ENCODE measurements at places on chromosomes 7 and 10. TPM values are rescaled to one million over a fixed set of nuclear protein-coding genes. Genes with fewer than 3 reads are reported as not detected.

DNA sequence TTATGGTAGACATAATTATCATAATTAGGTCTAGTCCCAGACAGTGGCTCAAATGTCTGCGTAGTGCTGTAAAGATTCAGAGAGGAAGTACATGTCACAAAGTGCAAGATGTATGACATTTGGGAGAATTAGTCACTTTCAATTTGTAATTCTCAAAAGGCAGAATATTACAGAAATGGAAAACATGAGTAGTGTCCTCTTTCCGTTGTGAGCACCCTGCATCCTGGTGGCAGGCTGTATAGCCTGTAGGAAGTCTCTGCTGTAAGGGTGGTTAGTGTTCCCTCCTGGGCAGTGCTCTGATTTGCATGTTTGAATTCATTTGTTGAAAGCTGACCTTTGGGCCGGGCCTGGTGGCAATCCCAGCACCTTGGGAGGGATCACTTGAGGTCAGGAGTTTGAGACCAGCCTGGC lies 17.0 kb downstream of the CDK14 start:
- DNase-seq: no peak

DNA sequence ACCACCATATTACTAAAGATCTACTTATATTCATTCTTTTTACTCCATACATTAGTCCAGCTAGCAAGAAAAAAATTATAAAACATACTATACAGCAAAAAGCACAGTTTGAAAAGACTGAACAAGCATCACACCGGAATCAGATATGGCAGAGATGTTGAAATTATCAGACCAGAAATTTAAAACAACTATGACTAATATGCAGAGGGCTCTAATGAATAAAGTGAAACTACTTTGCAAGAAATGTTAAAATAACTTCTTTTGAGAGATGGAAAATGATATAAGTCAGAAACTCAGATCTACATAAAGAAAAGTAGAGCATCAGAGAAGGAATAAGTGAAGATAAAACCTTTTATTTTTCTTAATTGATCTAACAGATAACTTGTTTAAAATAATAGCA lies 50.9 kb downstream of the SGCE start:
- DNase-seq: no peak

MRC1 gene
- total RNA-seq: not detected

- DNase-seq: no peak
Measured at GRCh38 chr10:6199131-6199733, 3.5 kb upstream of the PFKFB3 start.

FAM107B gene
- total RNA-seq: 130 TPM

DPYSL4 gene
- 2.2 TPM for total RNA-seq

GRCh38 chr7:105853931-105854419 lies 22.4 kb downstream of the ATXN7L1 start:
- DNase-seq: no peak

DNA sequence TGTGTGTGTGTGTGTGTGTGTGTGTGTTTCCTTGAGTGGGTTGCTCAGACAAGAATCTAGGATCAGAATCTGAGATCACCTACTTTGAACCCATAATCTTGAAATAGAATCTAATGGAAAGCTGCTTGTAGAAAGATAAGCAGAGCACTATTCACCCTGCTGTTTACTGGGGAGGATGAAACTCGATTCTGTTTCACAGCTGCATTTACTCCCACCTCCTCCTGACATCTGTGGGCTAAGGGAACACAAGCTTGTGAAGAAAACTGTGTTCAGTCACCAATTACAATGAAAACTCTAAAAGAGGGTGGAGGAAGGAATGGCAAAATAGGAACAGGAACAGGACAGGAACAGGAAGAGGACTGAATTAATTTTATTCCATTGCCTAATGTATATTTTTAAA lies 269.5 kb downstream of the TSPAN12 start:
- no peak for DNase-seq

- DNase-seq: peak; percentile 55
Measured at GRCh38 chr10:60816628-60817397, 38.5 kb downstream of the CDK1 start.

- DNase-seq: no peak
Measured at GRCh38 chr7:116354171-116354545, 143.8 kb downstream of the TES start.

TEX36 gene
- total RNA-seq: not detected

GRCh38 chr10:116792817-116793216 lies 50.5 kb upstream of the HSPA12A start:
- no peak for DNase-seq

DNA sequence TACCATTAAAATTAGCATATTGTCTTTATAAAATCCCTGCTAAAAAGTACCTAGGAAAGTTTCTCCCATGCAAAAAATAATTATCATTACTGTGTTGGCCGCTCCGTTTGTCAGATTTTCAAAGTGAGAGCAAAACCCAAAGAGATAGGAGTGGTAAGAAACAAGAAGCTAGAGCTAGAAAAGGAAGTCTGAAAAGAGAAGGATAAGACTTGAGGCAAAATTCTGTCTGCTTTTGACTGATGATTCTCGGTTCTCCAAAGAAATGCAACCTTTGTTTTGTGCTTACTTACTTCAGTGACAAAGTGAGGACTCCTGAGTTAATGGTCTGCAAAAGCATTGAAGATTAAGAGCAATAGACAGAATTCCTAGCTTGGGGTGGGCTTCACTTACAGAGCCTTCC lies 33.3 kb upstream of the CAPZA2 start:
- DNase-seq: no peak

ZNF786 gene
- 7.6 TPM for total RNA-seq
